ENCODE measurements at places on chromosomes 12 and 14.

- DNase-seq, result no peak
These were observed 7.7 kb upstream of the PCK2 start for GRCh38 chr14:24086193-24086955.

GRCh38 chr14:33609582-33609981 is 341.3 kb downstream of the EGLN3 start:
- no peak for DNase-seq

DNA sequence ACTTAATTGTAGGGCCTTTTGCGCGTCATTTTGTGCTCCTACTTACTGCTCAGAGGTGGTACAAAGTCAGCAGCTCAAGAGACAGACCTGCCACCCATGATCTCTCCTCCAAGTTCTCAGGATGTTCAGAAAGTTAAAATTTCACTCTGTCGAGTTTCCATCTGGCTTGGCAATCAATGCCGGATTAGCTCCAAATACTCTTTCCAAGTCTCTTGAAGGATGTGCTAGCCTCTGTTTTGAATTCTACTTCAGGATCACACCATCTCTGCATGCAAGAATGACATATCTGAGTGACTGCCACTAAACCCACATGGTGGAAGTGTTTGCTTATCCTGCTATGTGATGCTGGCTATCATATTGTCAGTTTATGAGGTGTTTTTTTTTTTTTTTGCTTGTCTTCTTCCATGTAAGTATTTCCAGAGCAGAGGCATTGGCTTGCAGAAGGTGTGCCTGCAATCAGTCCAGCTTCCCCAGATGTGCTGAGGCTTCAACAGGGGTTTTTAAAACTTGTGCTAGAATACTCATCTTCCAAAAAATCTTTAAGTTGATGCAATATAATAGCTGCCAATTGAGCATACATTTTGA is 125.6 kb downstream of the RGS6 start:
- no peak for DNase-seq

DNA sequence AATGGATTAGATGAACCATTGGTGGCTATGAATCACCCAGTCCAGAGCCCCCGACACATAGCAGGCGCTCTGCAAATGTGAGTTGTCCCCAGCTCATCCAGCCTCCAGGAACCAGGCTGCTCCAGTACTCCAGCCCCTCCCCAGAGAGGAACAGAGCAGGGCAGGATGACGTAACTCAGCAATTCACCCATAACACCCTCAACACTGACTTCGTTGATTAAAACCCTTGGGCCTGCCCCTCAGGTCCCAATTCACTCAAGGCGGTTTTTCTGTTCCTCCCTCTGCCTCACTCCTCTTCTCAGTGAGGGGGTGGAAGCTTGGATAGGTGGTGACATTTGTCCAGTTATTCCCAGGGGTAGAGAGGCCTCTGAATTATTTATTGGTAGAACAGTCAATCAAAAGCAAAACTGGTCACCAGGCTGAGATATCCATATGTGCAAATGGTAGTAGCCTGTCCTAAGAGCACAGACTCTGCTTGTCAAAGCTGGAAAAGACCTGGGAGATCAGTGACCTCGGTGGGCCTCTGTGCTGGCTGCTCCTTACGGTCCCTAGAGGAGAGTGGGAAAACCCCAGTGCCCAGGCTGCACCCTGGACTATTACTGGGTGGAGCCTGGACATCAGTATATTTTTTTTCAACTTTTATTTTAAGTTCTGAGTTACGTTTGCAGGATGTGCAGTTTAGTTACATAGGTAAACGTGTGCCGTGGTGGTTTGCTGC is 97.0 kb downstream of the CMKLR1 start:
- DNase-seq, result no peak

DNA sequence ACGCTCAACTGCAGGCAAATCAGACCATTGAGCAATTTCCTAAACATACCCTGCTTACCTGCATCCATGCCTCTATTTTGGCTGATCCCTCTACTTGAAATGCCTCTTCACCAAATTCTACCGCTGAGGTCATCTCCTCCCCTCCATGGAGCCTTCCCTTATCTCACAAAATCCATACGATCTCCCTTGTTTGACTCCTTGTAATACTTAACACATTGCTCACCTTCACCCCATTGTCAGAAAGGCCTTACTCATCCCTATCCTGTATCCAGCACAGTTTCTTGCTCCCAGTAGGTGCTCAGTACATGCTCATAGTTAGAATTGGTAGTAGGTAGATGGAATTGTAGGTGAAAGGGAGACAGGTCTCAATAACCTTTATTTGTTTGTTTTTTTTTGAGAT is 5.4 kb downstream of the DDN start:
- no peak for DNase-seq

- DNase-seq, result no peak
These were observed 366.6 kb downstream of the EMP1 start for GRCh38 chr12:13562915-13563742.

DNA sequence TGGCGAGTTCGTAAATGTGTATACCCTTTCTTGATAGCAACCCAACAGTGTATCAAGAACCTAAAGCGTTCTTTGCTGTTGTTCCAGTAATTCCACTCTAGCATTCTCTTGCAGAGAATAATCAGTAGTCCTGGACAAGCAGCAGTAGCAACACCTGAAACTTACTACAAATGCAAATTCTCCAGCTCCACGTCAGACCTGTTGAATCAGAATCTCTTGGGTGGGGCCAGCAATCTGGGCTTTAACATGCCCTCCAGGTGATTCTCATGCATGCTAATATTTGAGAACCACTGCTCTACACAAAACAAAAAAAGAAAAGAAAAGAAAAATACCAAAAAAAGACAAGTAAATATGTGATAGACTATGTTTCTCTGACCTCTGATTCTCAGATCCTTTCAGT is 10.1 kb downstream of the PTGDR start:
- DNase-seq, result no peak

- DNase-seq, result no peak
These were observed 108.8 kb downstream of the VEZT start for GRCh38 chr12:95326445-95326844.

GRCh38 chr12:50103767-50104321 is at the start of gene GPD1:
Gene GPD1 (plus strand): TSS chr12:50104008. CDS start chr12:50104051, 43 bp downstream.
- peak; percentile 81 for DNase-seq

DNA sequence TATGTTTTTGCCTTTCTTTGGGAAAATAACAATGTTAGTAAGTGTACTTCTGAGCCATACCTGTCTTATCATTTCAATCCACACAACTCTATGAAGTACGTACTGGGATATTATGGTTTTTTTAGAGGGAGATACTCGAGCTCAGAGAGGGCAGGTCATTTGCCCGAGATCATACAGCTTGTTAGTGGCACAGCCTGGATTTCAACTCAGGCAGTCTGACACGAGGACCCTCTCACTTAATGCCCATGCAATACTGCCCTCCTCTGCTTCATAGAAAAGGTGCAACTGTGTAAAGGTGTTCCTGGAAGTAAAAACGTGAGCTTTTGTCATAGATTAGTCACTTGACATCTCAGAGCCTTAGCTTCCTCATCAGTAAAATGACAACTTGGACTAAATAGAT is 128.0 kb downstream of the NDUFA12 start:
- no peak for DNase-seq

- DNase-seq, result no peak
These were observed 52.4 kb downstream of the VCPKMT start for GRCh38 chr14:50063876-50064420.

GRCh38 chr12:12081836-12082497 is 11.2 kb downstream of the BCL2L14 start:
- DNase-seq, result peak; percentile 56

GRCh38 chr12:124175704-124176103 is 119.2 kb upstream of the RFLNA start:
- no peak for DNase-seq

DNA sequence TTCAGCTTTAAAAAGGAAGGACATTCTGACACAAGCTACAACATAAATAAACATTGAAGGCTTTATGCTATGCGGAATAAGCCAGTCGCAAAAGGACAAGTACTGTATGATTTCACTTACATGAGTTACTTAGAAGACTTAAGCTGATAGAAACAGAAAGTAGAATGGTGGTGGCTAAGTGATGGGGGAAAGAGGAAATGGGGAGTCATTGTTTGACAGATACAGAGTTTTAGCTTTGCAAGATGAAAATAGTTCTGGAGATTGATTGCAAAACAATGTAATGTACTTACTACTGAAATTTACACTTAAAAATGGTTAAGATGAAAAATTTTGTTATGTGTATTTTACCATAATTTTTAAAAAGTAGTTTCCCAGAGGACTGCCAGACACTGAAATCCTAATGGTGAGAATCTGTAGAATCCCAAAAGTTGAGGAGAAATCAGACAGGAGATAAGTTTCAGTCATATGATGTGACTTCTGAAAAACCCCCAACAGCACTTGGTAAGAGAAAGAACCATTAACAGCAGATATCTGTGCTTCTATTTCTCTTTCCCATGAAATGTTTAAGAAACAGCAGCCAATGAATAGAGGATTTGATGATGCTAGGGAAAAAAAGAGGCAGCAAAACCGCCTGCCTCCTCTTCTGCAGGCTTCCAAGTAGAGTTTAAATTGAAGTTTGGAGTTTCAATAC is 16.6 kb upstream of the CLEC2A start:
- DNase-seq, result no peak

- DNase-seq, result no peak
These were observed 171.2 kb downstream of the CEP128 start for GRCh38 chr14:80770114-80770908.

GRCh38 chr12:124765581-124766489 is 97.8 kb downstream of the SCARB1 start:
- no peak for DNase-seq

DNA sequence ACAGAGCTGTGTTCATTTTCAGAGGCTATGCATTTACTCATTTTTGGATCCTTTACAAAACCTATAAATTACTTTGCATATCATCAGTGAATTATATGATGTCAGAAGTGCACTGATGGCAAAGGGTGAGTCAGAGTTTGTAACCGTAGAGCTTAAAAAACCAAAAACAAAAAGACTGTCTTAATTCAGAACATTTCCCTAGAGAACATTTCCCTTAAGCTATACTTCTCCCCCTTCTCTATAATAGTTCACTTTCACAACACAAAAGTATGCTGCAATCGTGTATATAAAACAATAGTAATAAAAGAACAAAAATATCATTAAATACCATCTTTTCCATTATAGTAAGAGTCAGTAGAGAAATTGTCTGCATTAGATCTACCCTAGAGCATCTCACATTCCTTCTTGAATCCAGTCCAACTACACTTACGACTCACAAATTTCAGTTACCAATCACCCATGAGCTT is 934.9 kb downstream of the LRFN5 start:
- no peak for DNase-seq

DNA sequence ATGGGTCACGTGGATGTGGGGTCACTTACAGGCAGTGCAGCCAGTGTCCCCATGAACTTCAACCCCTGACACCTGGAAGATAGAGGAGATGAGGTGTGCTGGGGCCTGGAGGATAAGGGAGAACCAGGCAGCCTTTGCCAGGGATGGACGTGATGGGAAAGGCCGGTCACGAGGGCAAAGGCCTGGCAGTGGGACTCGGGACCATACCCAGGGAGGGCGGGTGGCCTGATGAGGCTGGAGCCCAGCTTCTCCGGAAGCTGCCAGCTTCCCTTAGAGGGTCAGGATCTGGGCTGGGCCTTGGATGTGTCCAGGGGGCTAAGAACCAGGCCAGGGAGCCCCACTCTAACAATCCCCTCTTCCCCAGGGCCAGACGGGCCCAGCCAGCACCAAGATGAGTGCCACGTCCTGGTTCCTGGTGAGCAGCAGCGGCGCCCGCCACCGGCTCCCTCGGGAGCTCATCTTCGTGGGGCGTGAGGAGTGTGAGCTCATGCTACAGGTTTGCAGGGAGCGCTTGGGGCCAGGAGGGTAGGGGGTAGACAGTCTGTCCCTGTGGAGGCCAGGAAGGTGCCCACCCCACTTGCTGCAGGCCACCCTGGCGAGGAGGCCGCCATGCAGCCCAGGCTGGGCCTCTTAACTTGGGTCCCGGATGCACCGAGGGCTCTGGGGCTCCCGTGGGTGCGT is 3.1 kb downstream of the CEP170B start:
- DNase-seq, result no peak

DNA sequence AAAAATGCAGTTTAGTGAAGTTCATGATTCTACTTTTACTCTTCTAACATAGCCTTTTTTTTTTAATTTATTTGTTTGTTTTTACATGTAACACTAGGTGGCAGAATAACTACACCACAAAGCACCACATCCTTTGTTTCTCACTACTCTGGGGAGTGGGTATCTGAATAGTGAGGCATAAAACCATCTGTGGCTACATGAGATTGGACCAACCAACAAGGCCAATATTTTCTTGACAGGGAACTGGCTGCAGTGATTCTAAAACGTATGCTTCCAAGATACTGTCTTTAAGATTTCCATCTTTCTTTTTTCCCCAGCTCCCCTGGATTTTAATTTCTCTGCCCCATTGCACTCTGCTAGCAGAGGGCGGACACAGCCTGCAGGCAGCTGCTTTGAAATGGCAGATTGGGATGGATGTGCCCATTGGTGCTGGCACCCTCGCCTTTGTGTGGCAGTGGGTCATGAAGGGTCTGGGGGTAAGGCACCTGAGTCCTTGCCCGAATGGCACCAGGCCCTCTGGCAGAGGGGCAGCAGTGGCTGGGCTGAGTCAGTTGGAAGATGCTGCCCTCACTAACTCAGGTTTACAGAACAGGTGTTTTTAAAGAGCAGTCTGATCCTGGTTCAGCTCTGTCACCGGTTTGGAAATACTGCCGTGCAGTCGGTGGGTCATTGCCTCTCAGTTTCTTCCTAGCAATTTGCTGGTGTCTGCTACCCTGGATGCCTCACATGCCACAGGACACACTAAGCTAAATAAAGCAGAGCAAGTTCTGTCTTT is 429.1 kb downstream of the RAD51B start:
- peak; percentile 43 for DNase-seq

GRCh38 chr12:21675096-21675495 is 17.5 kb upstream of the LDHB start:
- no peak for DNase-seq

- no peak for DNase-seq
These were observed 20.3 kb downstream of the FANCM start for GRCh38 chr14:45156067-45156466.

GRCh38 chr12:45907955-45908354 is 82.4 kb downstream of the SCAF11 start:
- no peak for DNase-seq

DNA sequence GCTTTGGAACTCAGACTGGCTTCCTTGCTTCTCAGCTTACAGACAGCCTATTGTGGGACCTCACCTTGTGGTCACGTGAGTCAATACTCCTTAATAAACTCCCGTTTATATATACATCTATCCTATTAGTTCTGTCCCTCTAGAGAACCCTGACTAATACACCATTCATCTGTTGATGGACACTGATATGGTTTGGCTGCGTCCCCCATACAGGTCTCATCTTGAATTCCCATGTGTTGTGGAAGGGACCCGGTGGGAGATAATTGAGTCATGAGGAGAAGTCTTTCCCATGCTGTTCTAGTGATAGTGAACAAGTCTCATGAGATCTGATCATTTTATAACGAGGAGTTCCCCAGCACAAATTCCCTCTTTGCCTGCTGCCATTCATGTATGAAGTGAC is 57.0 kb downstream of the OTOGL start:
- DNase-seq, result no peak
